ENCODE measurements at places on chromosomes 16 and 17.

DNA sequence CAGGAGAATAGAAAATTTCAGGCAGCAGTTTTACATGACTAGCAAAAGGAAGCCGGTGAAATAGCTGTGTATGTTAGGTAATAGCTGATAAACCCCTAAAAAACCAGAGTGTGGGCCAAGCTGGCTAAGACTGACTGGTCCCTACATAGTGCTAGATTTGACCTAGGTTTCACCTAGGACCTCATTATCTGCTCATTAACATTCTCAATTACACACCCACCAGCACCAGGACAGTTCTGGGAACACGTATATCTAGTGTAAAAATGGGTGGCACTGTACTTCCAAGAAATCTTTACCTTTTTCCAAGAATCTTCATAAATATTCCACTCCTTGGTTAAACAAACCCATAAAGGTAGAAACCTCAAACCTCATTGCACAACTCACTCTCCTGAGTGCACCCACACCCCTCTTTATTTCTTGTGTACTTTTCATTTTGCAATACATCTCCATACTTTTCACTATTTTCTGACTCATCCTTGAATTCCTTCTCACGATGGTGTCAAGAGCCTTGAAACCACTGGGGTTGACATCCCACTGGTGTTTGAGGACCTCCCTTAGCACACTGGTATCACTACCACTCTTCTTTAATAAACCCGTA lies 262.7 kb upstream of the KCNJ16 start:
- DNase-seq: no peak

GRCh38 chr16:82668094-82668493 lies 41.3 kb downstream of the CDH13 start:
- DNase-seq: no peak

DNA sequence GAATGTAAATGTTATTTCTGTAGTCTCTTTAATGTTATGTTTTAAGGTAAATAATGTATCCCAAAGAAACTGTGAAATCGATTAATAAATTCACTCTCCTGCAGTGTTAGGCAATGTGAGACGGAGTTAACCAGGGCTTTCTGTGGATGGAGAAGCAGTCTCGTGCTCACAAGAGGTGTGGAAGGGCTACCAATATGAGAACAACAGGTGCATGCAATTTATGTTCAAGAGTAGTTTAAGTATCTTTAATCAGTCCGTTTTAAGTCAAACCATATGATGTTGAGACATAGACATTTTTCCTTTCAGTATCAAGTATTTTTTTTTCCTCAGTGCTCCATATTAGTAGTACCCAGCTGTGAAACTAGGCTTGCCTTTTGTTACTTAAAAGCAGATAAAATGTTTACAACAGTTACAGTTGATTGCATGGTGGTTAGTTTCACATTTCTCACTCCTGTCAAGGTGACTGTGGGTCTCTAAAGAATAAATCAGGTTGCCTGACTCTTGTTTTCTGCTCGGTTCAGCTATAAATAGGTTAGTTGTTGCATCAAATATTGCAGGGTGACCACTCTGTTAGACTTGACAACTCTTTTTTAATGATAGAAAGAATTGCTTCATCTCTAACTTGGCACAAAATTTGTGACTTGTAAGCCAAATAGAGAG lies 54.4 kb downstream of the COX10 start:
- no peak for DNase-seq

DNA sequence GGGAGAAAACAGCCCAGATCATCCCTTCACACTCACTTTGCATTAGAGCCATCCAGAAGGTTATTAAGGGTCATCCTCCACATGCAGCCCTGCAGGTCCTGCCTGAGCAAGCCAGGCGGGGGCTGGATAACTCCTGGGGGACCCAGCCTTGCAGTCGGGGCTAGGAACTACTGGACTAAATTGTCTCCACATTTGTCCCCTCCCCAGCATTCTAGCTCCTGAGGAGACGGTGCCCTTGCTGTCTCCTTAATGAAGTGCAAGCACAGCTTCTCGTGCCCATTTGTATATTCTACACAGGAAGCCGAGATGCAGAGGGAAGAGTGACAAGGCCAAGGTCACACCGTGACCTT lies 185.2 kb downstream of the C16orf95 start:
- DNase-seq: no peak

DNA sequence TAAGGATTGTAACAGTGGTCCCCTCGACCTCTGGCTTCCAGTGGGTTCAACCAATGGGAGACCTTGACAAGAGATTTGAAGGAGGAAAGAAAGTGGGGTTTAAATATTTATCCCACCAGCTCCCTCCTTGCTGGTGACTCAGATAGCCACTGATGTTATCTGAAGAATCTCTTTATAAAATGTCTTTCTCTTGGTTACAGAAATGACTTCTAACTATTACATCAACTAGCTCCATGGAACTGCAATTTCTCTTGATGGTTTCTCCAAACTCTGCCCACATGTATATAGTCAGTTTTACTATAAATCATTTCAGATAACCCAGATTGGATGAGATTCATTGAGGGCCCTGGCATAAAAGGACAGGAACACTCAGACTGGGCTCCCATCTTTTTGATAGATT lies 920.2 kb upstream of the SOX9 start:
- DNase-seq: no peak

GRCh38 chr17:7019839-7020519 lies 2.9 kb upstream of the BCL6B start:
- DNase-seq: peak; percentile 94

- no peak for DNase-seq
These were observed 2.3 kb downstream of the NTN1 start for GRCh38 chr17:9023392-9024218.

- no peak for DNase-seq
These were observed 50.2 kb downstream of the SDK2 start for GRCh38 chr17:73594025-73594424.

- no peak for DNase-seq
These were observed 1.1 kb upstream of the PKMYT1 start for GRCh38 chr16:2981177-2981898.

All from A549 (cell line).